ENCODE measurements at places on chromosomes 12 and 14. TPM values are rescaled to one million over a fixed set of nuclear protein-coding genes. Genes with fewer than 3 reads are reported as not detected.
A peak's percentile ranks its signal among the peaks of the same experiment; 100 is the strongest.

P2RX2 gene
- total RNA-seq, result not detected

DNA sequence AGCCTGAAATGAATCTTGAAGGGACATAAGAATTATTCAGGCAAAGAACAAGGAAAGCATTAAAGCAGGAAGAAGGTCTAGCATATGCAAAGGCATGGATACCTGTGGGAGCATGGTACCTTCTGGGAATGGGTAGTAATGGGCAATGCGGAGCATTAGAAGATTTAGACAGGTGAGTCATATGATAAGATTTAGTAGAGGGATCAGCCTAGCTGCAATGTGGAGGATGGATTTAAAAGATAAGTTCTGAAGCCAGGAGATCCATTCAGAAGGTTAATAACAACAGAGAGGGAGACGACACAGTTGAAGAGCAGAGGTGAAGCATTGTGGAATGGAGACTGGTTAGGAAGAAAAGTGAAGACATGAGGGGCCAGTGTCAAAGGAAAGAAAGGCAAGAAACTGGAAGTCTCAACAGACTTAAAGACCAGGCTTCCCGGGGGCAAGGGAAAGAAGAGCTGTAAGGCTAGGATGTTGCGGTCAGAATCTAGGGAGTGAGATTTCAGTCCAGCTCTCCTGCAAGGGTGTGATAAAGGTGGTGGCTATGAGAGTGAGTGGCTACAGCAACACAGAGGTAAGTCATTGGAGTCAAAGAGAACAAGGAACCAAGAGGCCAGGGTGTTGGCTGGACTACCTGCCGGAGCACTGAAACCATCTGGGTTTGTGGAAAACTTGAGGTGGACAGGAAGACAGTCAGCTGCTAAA lies 5.6 kb upstream of the STAT6 start:
- no peak overlapping the region for H3K27ac ChIP-seq
- H3K36me3 ChIP-seq, result no peaks in the 10 kb centered on the region
- no peak overlapping the region for H3K4me3 ChIP-seq
- DNase-seq, result no peak

CACNB3 gene
- 9.9 TPM for total RNA-seq

USP44 gene
- total RNA-seq, result 3.8 TPM

DNA sequence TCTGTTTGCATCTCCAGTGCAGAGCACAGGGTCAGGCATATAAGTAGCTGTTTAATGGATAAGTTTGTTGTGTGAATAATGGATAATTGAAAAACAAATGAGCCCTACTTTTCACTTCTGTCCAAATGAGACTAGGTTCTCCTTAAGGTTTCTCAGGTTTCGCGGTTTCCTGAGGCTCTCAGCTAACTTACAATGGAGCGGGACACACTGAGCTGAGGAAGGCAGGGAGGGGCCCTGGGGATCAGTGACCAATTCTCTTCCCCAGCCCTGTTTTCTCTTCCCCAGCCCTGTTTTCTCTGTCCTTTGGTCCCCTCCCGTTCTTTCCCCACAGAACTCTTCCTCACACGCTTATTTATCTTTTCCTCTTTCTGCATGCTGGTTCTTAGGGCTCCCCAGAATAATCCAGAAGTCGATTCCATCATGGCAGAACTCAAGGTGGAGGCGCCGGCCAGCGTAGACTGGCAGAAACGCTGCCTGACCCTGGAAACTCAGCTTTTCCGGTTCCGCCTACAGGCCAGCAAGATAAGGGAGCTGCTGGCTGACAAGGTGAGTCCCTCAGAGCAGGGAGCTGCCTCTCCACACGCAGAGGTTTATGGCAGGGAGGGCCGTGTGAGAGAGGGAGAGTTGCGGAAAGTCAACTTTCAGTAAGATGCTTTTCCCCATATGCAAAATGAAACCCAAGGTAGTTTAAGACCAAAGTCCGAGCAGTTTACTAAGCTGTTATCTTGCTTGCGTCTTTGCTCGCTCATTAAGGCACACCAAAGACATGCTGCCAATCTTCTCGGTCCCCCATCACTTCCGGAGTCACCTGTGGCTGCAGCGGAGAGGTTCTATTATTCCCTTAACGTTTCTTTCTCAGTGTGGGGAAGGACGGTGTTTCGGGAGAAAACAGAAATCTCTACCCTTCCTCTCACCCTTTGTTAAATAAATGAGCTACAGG lies 8.6 kb downstream of the PLEKHH1 start:
- peaks cover 43% of the 10 kb centered on the region for H3K27me3 ChIP-seq
- no peaks in the 10 kb centered on the region for H3K36me3 ChIP-seq
- peak overlapping the region; percentile 71 for H3K4me3 ChIP-seq
- no peak overlapping the region for H3K27ac ChIP-seq
- no peak for DNase-seq

DNA sequence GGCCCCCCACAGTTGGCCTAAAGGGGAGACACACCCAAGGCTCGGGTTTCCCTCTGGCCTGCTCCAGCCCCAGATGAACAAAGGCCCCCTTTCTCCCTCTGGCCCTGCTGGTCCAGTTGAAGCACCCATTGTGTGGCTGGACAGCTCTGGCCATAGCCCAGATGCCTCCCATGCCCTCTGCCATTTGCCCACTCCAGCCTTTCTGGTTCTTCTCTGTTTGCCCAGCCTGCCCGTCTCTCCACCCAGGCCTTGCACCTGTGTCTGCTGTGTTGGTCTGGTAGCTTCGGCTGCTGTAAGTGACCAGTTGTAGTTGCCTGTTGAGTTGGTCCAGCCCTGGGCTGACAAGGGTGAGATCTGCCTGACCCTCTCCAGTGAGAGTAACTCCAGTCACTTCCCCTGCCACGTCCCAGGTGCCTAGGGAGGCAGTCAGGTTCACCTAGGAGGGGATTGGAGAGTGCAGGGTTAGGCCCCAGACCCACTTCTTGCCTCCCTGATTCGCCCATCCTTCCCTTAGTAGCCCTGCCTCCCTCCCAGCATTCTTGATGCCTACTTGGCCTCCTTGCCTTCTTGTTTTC lies 3.0 kb downstream of the B4GALNT1 start:
- H3K36me3 ChIP-seq, result peaks cover 3% of the 10 kb centered on the region
- no peak overlapping the region for H3K4me3 ChIP-seq
- H3K4me1 ChIP-seq, result peaks cover 15% of the 10 kb centered on the region
- no peak overlapping the region for H3K27ac ChIP-seq
- peaks cover 80% of the 10 kb centered on the region for H3K27me3 ChIP-seq
- peak; percentile 54 for DNase-seq

- no peak overlapping the region for H3K27ac ChIP-seq
- H3K36me3 ChIP-seq, result no peaks in the 10 kb centered on the region
- no peak overlapping the region for H3K4me3 ChIP-seq
- H3K27me3 ChIP-seq, result no peaks in the 10 kb centered on the region
Observed at GRCh38 chr12:63064080-63064479, 86.9 kb downstream of the AVPR1A start.

DNA sequence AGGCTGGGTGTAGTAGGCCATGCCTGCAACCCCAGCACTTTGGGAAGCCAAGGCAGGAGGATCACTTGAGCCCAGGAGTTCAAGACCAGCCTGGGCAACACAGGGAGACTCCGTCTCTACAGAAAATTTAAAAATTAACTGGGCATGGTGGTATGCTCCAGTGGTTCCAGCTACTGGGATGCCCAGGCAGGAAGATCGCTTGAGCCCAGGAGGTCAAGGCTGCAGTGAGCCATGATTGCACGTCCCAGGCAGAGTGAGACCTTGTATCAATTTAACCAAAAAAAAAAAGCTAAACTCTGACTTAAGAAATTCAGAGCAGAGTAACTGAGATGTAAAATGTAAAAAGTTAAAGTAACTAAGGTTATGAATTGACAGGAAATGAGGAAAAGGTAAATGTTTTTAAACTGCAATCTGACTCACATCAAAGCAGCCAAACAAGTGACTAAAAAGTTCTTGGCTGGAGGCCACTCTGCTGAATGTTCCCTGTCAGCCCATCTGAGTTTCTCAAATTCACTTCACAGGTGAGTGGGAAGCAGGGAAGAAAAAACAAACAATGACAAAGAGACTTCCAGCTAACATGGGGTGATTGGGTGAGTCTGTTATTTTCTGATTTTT lies 21.3 kb downstream of the PRKD1 start:
- no peaks in the 10 kb centered on the region for H3K4me1 ChIP-seq
- no peak overlapping the region for H3K4me3 ChIP-seq
- H3K27me3 ChIP-seq, result no peaks in the 10 kb centered on the region
- H3K36me3 ChIP-seq, result no peaks in the 10 kb centered on the region
- no peak for DNase-seq

MMP14 gene
- 3.2 TPM for total RNA-seq

DNA sequence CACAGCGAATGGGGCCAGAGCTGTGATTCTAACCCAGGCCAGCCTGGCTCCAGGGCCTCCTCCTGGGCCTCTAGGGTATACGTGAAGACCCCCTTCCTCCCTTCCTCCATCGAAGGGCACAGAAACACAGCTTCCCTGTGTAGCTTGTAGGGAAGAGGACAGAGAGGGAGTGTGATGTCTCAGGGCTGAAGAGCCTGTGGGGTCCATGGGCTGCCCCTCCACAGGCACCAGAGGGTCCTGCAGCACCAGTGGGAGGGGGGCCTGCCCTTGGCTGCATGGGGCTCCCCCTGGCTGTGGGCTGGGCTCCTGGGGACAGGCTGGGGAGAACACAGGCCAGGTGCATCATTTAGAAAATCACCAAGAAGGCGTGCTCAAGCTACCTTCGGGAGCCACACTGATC lies 178.5 kb downstream of the CALM1 start:
- no peak for DNase-seq
- no peaks in the 10 kb centered on the region for H3K36me3 ChIP-seq
- H3K4me3 ChIP-seq, result no peak overlapping the region
- no peak overlapping the region for H3K27ac ChIP-seq
- no peaks in the 10 kb centered on the region for H3K27me3 ChIP-seq

JPH4 gene
- total RNA-seq, result not detected

LHX5 gene
- total RNA-seq, result not detected

C14orf180 gene
- total RNA-seq, result not detected

BATF gene
- 175 TPM for total RNA-seq

ASIC1 gene
- total RNA-seq, result 19.7 TPM

DNA sequence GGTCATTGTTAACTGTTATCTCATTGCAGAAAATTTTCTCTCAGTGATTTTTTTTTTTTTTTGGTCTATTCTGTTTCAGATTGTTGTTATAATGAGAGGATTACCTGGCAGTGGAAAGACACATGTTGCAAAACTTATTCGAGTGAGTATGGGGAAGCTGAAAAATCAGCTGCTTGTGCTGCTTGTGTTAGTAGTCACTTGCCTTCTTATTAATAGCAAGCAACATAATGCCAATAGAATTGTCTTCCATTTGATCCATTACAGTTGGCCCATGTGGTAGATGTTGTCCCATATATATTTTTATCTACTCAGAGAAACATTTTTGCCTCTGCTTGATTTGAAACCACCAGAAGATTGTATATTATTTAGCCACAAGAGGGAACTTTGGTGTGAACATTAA lies 53.0 kb downstream of the YLPM1 start:
- DNase-seq, result no peak
- H3K4me3 ChIP-seq, result no peak overlapping the region
- peaks cover 6% of the 10 kb centered on the region for H3K4me1 ChIP-seq
- no peak overlapping the region for H3K27ac ChIP-seq

KCNMB4 gene
- 0.19 TPM for total RNA-seq

All from activated CD4-positive, alpha-beta T cell treated with anti-CD3 and anti-CD28 coated beads, Interleukin-2, amount 10 ng/mL, durations not matched to agents 24 days and 14 days (primary cell).